ENCODE measurements at places on chromosomes 12 and 14.
A peak's percentile ranks its signal among the peaks of the same experiment; 100 is the strongest.

- no peak for DNase-seq
These were observed 13.2 kb downstream of the RASSF8 start for GRCh38 chr12:25971654-25972041.

DNA sequence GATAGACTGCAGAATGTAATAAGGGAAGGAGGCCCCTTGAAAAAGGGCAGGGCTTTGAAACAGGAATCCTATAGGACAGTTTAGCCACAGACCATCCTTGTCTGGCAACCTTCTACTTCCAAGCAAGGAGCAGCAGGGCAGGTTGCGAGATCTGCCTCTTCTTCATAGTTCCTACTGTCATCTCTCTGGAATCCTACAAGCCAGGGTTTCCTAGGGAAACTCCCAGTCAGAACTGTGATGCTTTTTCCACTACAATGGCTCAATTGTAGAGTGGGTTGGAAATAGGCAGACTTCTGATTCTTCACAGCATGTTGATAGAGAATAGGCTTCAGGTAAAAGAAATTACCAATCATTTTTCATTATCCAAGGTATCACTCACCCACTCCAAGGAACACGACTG, 186.3 kb downstream of the DACT1 start:
- DNase-seq, result no peak

GRCh38 chr12:116427200-116427930, 131.8 kb upstream of the MAP1LC3B2 start:
- DNase-seq, result no peak

- peak; percentile 43 for DNase-seq
These were observed 318.1 kb downstream of the AEBP2 start for GRCh38 chr12:19757317-19757877.

GRCh38 chr14:61420326-61420725, 98.9 kb downstream of the PRKCH start:
- no peak for DNase-seq

DNA sequence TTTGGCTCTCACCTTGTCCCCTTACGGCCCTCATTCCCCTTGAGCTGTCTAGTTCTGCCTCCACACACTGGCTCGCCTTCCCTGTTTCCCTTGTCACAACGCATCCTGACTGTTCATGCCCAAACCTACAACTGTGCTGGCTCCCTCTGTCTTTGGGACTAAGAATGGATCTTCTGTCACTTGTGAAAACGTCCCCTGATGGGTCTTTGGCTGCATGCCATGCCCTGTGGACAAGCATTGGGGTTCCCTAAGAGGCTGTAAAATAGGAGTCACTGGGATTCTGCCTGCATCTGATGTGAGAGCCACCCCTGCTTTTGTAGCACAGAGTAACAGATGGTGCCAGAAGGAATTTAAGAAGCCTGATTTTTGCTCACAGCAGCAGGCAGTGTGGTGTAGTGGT, 285.3 kb upstream of the CRY1 start:
- no peak for DNase-seq

GRCh38 chr12:52171950-52172512, 19.8 kb downstream of the KRT80 start:
- peak; percentile 42 for DNase-seq
